ENCODE measurements at places on chromosomes 4 and X.

DNA sequence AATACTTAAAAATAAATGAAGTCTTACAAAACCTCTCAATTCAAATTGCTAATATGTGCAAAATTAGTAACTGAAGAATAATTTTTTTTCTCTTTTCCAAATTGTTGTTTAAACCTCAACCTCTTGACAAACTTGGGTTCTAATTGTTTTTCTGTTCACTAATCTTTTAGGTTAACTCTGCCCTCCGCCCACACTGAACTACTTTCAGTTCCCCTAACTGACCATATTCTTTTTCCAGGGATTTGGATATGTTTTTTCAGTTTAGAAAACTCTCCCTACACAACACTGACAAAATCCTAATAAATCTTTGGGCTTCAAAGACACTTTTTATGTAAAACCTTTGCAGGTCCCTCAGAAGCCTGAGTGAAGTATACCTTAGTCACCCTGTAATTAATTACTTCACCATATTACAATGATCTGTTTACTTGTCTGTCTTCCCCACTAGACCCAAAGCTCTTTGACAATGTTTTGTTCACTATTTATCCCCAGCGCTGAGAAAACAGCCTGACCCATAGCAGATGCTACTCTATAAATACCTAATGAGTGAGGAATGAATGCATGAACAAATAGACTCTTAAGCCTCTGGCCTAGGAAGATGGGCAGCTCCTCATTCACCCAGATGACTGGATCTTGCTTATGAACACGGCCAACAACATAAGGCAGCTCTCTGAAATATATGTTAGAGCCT is 134.9 kb downstream of the MAML3 start:
- no peak for DNase-seq

GRCh38 chr4:88706574-88706973 is 8.9 kb upstream of the NAP1L5 start:
- no peak for DNase-seq

DNA sequence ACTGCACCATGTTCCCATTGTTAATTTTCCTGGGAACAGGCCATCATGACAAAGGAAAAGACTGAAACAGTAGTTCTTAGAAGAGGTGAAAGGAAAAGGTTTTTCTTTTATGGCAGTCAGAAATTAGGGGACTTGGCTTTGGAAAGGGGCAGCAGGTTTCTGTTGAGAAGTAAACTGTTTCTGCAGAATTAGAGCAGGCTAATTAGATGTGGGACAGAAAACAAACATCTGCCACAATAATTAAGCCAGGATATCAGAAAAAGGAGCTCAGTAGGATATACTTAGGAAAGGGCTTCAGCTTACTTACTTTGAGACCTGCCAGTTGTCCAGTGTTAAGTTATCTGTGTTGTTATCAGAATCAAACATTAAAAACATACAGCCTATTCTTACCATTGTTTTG is 36.7 kb upstream of the STPG2 start:
- no peak for DNase-seq

DNA sequence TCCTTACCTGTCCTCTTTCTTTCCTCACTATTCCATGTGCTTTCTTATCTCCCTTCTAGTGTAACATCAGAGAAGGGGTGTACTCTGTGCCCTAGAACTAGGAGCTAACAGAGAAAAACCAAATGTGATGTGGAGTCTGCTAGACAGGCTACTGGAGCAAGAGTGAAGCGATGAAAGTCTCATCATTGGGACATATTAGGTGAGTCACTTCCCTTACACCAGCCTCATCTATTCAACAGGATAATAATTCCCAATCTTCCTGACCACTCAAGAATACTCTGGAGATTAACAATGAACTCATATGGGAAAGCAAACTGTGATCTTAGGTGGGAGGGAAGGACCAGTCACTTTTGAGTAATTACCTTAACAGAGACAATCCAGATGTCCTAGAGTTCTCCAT is 58.1 kb downstream of the RAB40A start:
- DNase-seq: no peak

Measured in stimulated activated CD8-positive, alpha-beta memory T cell treated with anti-CD3 and anti-CD28 coated beads, Interleukin-15, amount 100 ng/mL, for 1 hour (primary cell).